Breast epithelium (tissue), 4 donors: ENCODE measurements at places on chromosomes 3 and 15. TPM values are rescaled to one million over a fixed set of nuclear protein-coding genes. Genes with fewer than 3 reads are reported as not detected.

RAB6B gene
- 3.9 TPM for total RNA-seq

KCNH8 gene
- 4.4 TPM for total RNA-seq

MYO5A gene
- total RNA-seq, result 34.4 TPM

WDR93 gene
- 0.98 TPM for total RNA-seq

IL5RA gene
- total RNA-seq, result 0.98 TPM

MAPKAPK3 gene
- 38.4 TPM for total RNA-seq

FRMD4B gene
- total RNA-seq, result 31.1 TPM

DNA sequence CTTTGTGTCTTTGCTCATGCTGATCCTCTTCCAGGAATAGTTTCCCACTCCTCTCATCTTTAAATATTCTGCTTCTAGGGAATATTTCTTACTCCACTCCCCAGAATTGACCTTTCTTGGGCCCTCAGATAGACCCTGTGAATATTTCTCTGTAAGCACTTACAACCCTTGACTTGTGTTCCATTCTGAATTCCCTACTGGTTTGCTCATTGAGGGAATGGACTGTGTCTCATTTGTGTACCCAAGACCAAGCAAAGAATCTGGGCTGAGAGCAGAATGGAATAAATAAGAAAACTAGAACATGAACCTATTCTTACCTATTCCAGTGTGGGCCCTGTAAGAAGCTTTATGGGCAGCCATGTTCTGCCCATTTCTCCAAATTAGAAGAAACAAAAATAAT lies 72.7 kb upstream of the TSPAN3 start:
- no peaks in the 10 kb centered on the region for H3K27me3 ChIP-seq
- H3K4me1 ChIP-seq, result no peaks in the 10 kb centered on the region
- no peaks in the 10 kb centered on the region for H3K36me3 ChIP-seq
- no peak for DNase-seq
- H3K4me3 ChIP-seq, result no peak overlapping the region

- H3K4me3 ChIP-seq, result no peak overlapping the region
- no peak for DNase-seq
- no peaks in the 10 kb centered on the region for H3K36me3 ChIP-seq
- H3K27ac ChIP-seq, result no peak overlapping the region
These were observed 125.3 kb upstream of the CHRNA7 start for GRCh38 chr15:31905054-31905453.

DNA sequence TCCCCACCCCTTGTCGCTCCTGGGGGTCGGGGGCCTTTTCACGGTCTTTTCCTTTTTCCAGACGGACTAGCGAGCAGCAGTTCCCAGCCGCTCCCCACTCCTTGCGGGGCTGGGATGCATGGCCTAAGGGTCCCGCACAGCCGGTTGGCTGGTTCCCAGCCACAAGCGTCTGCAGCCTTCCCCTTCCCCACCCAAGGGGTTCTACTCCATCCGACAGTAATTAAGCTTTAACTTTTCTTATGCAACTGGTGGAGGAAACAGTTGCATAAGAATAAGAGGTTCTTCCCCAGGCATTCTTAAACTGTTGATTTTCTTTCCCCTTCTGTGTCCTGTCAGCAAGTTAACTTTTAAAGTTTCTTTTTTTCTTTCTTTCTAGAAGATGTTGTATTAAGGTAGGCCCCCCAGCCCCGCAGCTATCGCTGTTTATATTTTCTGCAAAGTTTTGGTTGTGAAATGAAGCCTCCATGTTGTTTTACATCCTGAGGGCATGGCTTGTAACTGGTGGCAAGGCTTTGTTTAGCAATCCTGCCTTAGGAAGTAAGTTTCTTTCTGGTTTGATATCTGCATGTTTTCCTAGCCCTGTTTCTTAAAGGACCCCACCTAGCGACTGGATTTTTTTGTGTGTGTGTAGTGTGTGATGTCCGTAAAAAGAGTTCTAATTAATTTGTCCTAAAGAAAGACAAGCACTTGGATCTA lies 207.5 kb downstream of the ZNF385D start:
- H3K4me3 ChIP-seq, result no peak overlapping the region
- H3K36me3 ChIP-seq, result no peaks in the 10 kb centered on the region
- H3K27ac ChIP-seq, result no peak overlapping the region
- no peaks in the 10 kb centered on the region for H3K27me3 ChIP-seq

GRCh38 chr3:197375001-197375441 lies 76.6 kb upstream of the DLG1 start:
- H3K27me3 ChIP-seq, result no peaks in the 10 kb centered on the region
- no peaks in the 10 kb centered on the region for H3K4me1 ChIP-seq
- H3K36me3 ChIP-seq, result no peaks in the 10 kb centered on the region
- peak; percentile 5 for DNase-seq
- no peak overlapping the region for H3K4me3 ChIP-seq

DNA sequence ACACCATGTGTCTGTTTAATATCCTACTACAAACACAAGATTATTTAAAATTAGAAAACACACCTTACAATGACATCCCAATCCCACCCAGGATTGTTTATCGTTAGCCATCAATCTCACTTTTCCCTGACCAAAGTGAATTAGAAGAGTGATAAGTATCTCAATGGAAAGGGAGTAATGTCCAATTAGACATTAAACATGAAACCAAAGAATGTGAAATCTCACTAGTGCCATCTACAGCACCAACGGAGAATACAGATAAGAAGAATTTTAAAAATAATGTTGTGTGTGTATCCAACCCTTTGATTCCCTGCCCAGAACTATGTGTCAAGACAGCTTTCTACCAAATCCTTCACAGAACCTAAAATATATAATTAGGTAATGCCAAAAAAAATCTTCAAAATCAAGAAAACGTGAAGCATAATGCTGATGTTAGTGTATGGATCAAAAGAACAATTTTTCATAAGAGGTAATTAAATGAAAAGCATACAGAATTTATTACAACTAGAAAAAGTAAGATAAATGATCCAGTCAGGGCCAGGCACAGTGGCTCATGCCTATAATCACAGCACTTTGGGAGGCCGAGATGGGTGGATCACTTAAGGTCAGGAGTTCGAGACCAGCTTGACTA lies 64.2 kb downstream of the SCAPER start:
- H3K4me1 ChIP-seq, result no peaks in the 10 kb centered on the region
- no peaks in the 10 kb centered on the region for H3K36me3 ChIP-seq
- H3K27ac ChIP-seq, result no peak overlapping the region
- no peak for DNase-seq

- H3K27ac ChIP-seq, result no peak overlapping the region
- no peaks in the 10 kb centered on the region for H3K4me1 ChIP-seq
- H3K27me3 ChIP-seq, result no peaks in the 10 kb centered on the region
- no peak for DNase-seq
- H3K36me3 ChIP-seq, result no peaks in the 10 kb centered on the region
- H3K4me3 ChIP-seq, result no peak overlapping the region
These were observed 40.2 kb downstream of the CLEC3B start for GRCh38 chr3:45066109-45066801.

GRCh38 chr15:85178308-85178707 lies 196.7 kb downstream of the PDE8A start:
- H3K36me3 ChIP-seq, result no peaks in the 10 kb centered on the region
- no peak overlapping the region for H3K4me3 ChIP-seq
- no peak for DNase-seq
- no peaks in the 10 kb centered on the region for H3K4me1 ChIP-seq
- no peaks in the 10 kb centered on the region for H3K27me3 ChIP-seq
- no peak overlapping the region for H3K27ac ChIP-seq

GRCh38 chr3:126156468-126156867 lies 23.9 kb downstream of the ALDH1L1 start:
- no peak overlapping the region for H3K27ac ChIP-seq
- H3K4me3 ChIP-seq, result no peak overlapping the region
- H3K36me3 ChIP-seq, result no peaks in the 10 kb centered on the region
- no peaks in the 10 kb centered on the region for H3K27me3 ChIP-seq
- no peaks in the 10 kb centered on the region for H3K4me1 ChIP-seq
- DNase-seq, result no peak

DNA sequence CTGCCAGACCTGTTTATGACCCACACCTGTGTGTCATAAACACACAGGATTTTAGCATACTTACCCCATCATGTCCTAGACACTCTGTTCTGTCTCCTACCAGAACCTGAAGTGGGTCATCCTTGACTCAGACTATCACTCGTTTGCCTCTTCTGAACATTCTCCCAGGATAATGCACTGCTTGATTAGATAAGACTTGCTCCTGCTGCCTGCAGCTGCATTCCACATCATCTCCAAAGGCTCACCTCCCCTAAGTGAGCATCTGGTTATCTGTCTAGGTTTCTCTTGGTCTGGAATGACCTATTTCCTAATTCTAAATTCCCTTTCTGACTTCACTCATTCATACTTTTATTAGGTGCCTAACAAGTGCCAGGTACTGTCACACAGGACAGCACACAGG lies 332.1 kb downstream of the NTRK3 start:
- H3K36me3 ChIP-seq, result no peaks in the 10 kb centered on the region
- H3K4me3 ChIP-seq, result no peak overlapping the region
- no peak overlapping the region for H3K27ac ChIP-seq
